ENCODE measurements at places on chromosomes 7 and 10. TPM values are rescaled to one million over a fixed set of nuclear protein-coding genes. Genes with fewer than 3 reads are reported as not detected.

- DNase-seq: no peak
Observed at GRCh38 chr10:125848371-125848770, 25.0 kb downstream of the BCCIP start.

The ITGB1 gene
- polyA plus RNA-seq: 578 TPM

The COX15 gene
- polyA plus RNA-seq: 43.0 TPM

DNA sequence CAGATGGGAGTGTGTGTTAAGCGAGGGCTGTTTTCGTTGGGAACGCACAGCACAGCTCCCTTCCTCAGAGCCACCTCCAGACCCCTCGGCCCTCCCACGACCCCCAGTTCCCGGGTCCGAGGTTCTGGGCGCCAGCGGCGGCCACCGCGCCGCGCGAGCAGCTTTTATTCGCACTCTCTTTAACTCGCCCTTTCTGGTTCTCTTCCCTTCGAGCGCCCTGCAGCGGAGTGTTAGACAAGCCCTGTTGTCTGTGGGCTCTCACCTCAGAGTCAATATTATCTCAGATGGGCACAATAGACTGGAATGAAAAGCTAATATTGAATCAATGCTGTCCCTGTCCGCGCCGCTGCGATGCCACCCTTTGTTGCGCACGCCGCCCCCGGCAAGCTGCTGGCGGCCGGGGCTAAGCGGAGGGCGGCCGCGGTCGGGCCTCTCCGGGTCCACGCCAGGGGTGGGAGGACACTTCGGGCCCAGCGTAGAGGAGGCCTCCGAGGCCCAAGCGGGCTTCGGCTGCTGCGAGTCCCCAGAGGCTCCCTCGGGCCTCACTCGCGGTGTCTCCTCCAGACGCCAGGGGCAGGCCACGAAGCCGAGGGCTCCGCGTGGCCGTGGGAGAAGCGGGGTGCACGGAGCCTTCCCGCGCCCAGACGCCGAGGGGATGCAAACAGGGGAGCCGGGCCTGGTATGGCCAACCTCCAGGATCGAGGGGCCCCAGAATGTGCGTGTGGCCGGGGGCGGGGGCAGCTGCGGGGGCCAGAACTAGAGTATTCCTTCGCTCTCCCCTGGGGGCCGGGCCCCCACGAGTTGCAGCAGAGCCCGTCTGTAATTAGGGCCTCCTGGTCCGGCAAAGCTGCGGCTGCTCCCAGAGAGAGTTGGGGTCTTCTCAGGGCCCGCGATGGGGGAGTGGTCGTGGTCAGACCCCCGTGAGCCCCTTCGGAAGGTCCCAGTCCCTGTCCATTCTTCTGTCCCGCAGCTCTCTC is 7.9 kb upstream of the EMX2 start:
- DNase-seq: no peak

The SLC13A4 gene
- 5.0 TPM for polyA plus RNA-seq

DNA sequence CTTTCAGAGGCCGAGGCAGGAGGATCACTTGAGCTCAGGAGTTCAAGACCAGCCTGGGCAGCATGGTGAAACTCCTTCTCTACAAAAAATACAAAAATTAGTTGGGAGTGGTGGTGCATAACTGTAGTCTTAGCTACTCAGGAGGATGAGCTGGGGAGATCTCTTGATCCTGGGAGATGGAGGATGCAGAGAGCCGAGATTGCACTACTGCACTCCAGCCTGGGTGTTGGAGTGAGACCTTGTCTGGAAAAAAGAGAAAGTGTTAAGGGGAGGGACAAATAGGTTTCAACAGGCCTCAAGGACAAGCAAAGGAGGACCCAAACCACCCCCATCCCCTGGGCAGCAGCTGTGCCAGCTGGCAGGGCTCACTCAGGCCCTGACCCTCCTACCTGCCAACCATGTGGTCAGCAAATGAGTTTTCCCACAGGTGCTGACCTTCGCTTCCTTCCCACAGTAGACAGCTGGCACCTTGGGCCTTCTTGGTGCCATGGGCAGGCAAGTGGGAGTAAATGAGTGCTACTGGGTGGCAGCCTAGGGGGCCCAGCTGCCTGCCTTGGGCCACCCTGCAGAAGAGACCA is 5.5 kb upstream of the PNLIPRP2 start:
- no peak for DNase-seq

- DNase-seq: peak; percentile 66
Observed at GRCh38 chr7:100675581-100676350, 2.2 kb downstream of the GNB2 start.

GRCh38 chr7:128406314-128407232 is 3.2 kb downstream of the IMPDH1 start:
- no peak for DNase-seq

- no peak for DNase-seq
Observed at GRCh38 chr10:125340903-125341302, 180.5 kb upstream of the CTBP2 start.

DNA sequence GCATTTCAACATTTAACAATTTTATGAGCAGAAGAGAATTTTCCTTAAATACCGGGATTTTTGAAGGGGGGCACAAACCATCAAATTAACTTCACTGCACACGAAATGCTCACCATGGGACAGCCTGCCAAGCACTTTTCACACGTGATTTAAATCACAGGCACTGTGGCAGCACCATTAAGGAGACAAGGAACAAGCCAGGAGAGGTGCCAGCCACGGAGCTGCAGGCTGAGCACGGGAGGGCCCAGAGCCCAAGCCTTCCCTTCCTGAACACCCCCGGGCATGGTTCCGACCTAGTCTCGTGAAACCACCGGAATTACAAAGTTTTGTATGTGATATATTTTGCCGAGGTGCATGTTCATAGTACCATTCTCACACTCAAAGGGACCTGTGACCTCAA is 13.4 kb downstream of the PITRM1 start:
- no peak for DNase-seq

DNA sequence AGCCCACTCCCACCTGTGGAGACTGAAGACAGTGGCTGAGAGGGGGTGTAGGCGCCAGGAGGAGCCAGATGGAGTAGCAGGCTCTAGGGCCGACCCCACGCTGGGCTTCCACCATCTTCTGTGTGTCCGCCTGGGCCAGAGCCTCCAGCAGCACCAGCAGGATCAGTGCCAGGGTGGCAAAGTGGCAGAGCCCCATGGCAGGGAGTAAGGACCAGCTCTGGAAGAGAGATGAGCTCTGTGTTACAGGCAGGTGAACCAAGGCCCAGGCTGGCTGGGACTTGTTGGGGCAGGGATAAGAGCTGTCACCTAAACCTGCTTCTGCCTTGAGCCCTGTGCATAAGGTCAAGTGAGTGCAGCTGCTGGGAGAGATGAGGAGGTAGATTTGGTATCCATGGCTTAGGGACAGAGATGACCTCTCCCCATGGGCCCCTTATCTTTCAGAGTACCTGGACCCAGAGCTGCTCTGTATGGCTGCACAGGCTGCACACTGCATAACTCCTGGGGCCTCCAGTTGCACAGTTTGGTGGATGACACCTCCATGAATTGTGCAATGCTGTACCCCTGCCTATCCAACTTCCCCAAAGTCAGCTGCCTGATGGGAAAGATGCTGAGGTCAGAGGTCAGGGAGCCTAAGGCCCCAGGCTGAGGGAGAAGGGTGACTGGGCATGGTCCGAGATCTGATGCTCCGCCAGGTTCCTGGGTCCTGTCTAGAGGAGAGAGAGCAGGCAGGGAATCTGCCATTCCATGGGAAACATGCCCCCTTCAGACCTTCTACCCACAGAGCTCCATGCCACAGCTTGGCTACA is 7.4 kb upstream of the SAMD8 start:
- DNase-seq: no peak

The PALS2 gene
- 12.1 TPM for polyA plus RNA-seq

GRCh38 chr10:110786172-110786571 is 85.6 kb upstream of the PDCD4 start:
- DNase-seq: no peak

The CYP3A4 gene
- polyA plus RNA-seq: 0.36 TPM

Measured in renal pelvis (tissue), 12 donors.